Right renal cortex interstitium (tissue), 3 donors: ENCODE measurements at places on chromosomes 1 and 21. TPM values are rescaled to one million over a fixed set of nuclear protein-coding genes. Genes with fewer than 3 reads are reported as not detected.

The PROX1 gene
- polyA plus RNA-seq, result 7.7 TPM

The SSR2 gene
- 425 TPM for polyA plus RNA-seq

The UTS2 gene
- polyA plus RNA-seq, result 0.40 TPM

GRCh38 chr1:154931940-154932487 is 4.5 kb downstream of the PMVK start:
- no peak for DNase-seq

DNA sequence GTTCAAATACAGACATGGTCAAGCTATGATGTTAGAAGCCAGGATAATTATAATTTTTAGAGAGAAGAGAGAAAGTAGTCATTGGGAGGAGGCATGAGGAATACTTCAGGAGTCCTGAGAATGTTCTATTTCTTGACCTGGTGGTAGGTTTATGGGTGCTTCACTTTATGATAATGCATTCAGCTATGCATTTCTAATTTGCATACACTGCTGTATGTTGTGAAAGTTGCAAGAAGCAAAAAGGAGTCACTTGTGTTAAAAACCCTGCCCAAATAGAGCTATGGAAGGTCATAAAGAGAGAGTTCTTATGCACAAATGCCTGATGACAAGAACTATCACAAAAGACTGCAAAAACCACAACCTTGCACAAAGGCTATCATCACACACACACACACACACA is 45.3 kb downstream of the APCS start:
- DNase-seq, result no peak

GRCh38 chr1:205436776-205437410 is 15.0 kb upstream of the LEMD1 start:
- DNase-seq, result no peak

GRCh38 chr1:164748253-164748899 is 189.4 kb downstream of the PBX1 start:
- no peak for DNase-seq

DNA sequence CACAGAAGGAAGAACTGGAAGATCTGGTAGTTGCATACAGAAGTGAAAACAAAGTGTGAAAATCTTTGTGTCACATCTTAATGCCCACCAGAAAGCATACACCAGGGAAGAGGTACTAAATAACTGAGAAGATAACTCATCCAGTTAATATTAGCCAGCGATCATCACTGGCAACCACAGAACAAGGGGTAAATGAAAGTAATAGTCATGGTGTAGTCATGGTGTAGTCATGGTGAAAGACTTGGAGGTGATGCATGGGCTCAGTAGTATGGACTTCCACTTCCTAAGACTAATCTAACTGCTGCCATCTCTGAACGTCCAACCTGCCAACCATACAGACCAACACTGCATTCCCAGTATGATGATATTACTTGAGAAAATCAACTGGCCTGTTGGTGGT is 481.2 kb upstream of the NR5A2 start:
- no peak for DNase-seq

- no peak for DNase-seq
Measured at GRCh38 chr1:200034262-200034557, 6.7 kb downstream of the NR5A2 start.

GRCh38 chr1:40861224-40862003 is 749 bp downstream of the CITED4 start:
- DNase-seq, result no peak
